NCI-H82 (cell line): ENCODE measurements at places on chromosomes 5 and 9.

DNA sequence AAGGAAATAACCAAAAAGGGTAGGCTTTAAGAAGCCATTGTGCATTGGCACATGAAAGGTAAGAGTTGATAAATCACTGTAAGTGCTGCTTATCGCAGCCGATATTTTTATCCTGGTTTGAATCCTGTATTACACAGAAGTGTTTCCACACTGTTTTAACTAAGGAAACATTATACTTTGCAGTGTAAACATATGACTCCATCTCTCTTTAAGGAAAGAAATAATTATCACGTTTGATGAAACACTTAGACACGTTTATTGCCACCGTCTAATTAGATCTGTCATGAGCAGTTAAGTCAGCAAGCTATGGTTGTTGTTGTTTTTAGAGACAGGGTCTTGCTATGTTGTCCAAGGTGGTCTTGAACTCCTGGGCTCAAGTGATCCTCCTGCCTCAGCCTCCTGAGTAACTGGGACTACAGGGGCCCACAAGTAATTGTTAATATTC is 85.7 kb upstream of the TNFAIP8 start:
- DNase-seq, result no peak

DNA sequence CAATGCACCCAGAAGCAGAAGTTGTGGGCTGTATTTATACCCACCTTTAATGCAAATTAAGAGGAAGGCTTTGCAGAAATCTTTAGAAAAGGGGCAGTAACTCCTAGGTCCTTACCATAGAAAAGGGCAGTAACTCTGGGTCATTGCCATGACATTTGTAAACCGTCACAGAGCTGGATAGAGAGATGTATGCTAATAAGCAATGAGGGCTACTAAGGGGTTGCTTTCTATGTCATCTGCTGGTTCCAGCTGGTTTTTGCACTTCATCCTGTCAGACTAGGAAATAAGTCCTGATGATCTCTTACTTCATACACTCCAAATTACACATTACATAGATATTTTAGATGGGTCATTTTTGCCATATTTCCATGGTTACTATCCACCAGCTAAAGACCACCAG is 299.1 kb upstream of the TYRP1 start:
- no peak for DNase-seq

- DNase-seq, result peak; percentile 15
Observed at GRCh38 chr5:8683496-8683895, 814.5 kb downstream of the MTRR start.

- DNase-seq, result no peak
Observed at GRCh38 chr9:117379341-117379740, 35.5 kb downstream of the ASTN2 start.

GRCh38 chr5:93008502-93009207 is 572.4 kb downstream of the NR2F1-AS1 start:
- no peak for DNase-seq

GRCh38 chr5:66186108-66186507 is 42.0 kb downstream of the SREK1 start:
- no peak for DNase-seq
